ENCODE measurements at places on chromosomes 5 and 9.

GRCh38 chr9:76025286-76025685, 134.8 kb downstream of the PCSK5 start:
- DNase-seq, result no peak

GRCh38 chr5:139960723-139961383, 82.2 kb downstream of the NRG2 start:
- no peak for DNase-seq

DNA sequence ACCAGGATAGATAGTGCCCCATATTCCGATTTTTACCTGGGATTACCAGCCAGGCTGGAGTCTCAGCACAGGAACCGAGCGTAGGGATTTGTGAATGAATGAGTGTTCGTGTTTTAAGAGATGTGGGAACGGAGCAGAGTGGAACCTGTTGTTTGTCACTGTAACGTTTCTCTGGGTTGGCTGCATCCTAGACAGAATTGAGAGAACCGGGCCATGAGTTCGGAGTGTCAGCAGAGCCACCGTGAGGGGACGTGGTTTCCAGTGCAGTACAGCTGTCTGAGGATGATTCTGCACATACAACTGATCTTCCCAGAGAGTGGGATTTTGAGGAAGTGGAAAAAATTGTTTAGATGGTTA, 1.2 kb downstream of the PDE8B start:
- no peak for DNase-seq

DNA sequence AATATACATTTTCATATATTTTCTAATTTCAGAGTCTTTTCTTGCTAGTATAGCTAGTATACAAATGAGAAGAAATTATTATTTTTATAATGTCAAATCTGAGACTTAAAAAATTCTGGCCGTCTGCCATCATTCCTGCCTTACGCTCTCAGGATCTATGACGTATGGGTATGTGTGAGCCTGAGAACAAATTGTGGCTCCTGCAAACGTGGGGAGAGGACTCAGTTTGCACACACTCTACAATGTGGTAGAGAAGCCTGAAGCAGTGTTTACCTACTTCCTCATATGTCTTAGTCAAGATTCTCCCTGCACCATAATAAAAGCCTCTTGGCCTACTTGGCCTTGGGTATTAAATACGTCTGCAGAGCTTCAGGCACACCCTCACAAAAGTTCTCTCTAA, 825.4 kb downstream of the SEMA5A start:
- no peak for DNase-seq

DNA sequence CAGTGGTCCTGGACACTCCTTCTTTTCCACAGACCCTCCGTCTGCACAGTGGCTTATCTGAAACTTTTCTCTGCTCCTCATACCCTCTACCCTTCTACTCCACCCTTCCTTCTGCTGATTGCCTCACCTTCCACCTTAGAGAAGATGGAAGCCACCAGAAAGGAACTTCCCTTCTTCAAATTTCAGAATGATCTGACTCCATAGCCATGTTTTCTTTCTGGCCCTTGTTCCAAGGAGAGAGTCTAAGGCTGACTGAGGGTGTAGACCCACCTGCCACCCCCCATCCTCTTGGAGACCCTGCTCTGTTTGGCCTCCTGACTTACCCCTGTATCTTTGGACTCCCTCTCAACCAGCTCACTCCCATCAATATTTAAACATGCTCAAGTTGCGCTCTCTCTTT, 7.4 kb downstream of the SNX30 start:
- no peak for DNase-seq

DNA sequence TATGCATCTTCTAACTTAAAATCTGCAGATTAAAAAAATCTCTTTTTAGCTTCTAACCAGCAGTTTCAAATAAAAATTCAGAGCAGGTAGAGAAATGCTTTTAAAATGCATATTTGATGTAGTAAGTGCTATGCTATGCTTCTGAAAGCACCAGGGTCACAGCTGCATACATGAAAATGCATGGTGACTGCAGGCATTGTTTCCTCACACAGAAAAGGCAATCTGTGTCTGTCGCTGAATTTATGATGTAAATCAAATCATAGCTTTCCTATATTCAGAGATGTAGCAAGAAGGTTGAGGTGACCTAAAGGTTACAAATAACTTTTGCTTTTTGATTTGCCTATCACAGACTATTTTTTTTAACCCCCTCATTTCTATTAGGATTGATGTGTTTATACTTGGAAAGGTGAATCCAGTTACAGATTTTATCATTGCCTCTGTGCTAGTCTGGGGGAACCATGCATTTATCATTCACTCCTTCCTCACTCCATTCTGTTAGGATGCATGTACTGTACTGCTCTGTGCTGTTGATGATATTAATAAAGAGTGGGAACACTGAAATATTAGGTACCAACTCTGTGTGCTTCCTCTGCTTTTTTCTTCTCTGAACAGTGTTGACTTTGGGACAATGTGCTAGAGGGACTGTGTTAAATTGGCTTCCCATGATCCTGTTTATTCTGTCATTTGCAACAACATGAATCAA, 65.6 kb downstream of the FOCAD start:
- DNase-seq, result no peak

DNA sequence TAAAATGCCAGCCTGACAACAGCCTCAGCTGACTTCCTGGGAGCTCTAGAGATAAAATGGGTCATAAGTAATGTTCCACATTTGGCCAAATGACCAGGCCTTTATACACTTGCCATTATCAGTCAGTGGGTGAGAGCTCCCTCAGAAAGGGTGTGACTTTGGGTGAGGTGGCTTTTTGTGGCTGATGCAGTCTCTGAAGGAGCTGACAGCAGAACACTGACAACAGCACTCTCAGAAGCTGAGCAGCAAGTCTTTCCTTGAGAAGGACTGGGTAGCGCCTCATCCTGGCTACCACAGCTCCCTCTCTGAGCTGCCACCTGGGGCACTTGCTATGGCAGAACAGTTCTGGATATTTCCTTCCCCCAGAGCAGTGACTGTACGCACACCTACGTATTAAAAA, 22.0 kb upstream of the GNAQ start:
- no peak for DNase-seq

DNA sequence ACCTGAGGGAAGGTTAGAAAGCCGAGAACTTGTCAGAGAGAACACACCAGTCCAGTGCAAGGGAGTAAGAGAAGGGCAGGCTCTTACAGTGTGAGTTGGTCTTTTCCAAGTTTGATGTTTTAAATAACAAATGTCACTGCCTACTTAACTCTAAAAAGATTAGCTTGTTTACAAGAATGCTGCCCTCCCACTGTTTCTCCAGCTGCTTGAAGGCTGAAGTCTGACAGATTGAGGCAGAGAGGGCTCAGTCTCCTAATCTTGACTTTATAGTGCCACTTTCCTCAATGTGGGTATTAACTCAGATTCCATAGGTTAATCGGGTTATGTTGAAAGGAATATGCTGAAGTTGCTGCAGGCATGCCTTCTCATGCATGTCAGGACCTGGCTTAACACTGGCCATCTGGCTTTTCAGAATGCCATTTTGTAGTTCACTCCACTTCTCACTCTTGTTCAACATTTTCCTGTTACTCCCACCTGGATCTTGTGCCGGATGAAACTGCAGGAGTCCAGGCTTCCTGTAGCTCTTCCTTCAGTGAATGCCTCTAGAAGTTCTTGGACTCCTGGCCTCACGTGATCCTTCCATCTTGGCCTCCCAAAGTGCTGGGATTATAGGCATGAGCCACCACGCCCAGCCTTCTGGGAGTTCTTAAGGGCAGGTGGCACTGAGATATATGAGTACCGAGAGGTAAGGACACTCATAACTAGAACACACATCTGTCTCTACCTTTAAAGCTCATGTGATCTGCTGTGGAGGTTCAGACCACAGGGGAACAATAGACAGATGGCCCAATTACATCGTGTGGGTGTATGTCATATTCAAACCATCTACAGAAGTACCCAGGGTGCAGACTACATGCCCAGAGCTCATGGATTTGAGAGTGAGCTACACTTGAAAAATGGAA, 249.7 kb downstream of the ARHGAP26 start:
- DNase-seq, result no peak

GRCh38 chr5:175107865-175108264, 336.1 kb downstream of the DRD1 start:
- no peak for DNase-seq

DNA sequence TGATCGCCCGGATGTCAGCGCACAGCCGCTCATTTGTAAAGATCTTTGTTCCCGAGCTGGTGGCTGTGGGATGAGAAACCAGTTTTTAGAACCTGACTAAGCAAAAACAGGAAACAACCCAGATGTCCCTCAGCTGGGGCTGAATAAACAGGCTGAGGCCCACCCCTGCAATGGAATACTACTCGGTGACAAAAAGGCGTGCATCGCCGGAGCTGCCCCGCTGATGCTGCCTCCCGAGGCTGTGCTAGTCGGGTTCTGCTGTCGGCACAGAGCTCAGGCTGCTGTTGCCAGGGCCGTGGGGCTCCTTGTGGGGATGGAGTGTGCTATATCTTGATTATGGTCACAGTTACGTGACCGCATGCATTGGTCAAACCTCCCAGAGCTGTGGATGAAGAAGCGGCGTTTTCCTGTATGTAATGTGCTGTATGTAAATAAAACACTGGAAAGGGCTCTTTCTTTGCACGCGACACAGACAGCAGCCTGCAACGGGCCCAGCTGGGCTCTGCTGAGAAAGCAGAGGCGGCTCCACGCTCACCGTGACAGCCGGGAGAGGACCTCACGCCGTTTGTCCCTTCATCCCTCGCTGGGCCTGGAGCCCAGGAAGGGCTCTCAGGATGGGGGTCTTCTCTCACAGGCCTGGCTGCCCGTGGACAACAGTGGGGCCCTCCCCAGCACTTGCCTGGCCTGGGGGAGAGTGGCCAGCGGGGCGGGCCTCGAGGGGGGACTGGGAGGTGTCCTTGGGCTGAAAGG, 51.5 kb upstream of the RNU6ATAC start:
- no peak for DNase-seq

- DNase-seq, result peak; percentile 58
Observed at GRCh38 chr5:35777358-35778087, 79.2 kb upstream of the IL7R start.

DNA sequence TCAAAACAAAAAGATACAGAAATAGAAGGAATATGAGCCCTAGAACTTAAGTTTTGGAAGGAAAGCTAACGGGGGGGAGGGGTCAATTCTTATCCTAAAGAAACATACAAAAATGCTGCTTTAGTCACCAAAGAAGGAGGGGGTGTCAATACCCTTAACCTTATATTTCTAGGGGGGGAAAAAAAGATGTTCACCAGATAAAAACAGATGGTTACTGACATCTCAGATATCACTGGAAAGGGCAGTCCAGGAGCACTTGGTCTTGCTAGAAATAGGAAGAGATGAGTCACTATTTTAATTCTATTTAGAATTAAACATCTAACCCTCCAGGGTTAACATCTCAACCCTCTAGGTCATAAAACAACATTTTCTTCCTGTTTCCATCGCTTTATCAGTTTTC, 1.7 kb downstream of the DIAPH1 start:
- no peak for DNase-seq

GRCh38 chr5:39755986-39756385, 331.2 kb upstream of the DAB2 start:
- DNase-seq, result peak; percentile 17

- no peak for DNase-seq
Observed at GRCh38 chr5:78157001-78157400, 137.5 kb downstream of the AP3B1 start.

DNA sequence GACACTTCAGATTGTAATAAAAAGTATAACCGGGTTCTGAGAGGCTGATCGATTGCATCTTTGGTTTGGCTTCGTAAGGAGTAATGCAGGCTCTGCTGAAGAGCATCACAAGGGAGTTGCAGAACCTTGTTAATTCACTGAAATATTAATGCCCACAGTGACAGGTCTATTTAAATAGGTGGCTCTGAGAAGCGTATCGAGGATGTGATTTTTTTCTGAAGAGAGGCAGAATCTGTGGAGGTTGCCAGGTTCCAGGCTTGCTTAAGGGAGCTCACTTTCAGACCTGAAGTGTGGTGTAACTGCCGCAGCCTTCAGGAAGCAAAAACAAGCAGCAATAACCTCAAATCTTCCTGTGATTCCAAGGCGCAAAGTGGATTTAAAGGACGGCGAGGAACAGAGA, 80.3 kb downstream of the ANKRD33B start:
- peak; percentile 34 for DNase-seq

- no peak for DNase-seq
Observed at GRCh38 chr5:27482663-27483062, 444.3 kb upstream of the CDH9 start.

DNA sequence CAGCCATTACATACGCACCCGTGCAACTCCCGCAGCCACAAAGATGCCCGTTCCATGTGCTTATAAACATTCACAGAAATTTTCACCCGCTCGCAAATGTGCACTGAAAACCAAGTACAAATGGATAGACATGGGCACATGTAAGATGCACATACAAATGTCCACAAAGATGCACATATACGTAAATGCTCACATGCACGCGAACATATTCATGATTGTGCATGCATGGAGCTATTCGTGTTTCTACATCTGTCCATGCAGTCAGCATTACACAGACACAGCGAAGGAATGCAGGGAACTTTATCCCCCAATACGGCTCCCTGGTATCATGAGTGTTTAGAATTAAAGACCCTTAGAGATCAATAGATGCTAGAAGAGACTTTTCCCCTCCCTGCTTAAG, 58.4 kb downstream of the C9orf50 start:
- no peak for DNase-seq

DNA sequence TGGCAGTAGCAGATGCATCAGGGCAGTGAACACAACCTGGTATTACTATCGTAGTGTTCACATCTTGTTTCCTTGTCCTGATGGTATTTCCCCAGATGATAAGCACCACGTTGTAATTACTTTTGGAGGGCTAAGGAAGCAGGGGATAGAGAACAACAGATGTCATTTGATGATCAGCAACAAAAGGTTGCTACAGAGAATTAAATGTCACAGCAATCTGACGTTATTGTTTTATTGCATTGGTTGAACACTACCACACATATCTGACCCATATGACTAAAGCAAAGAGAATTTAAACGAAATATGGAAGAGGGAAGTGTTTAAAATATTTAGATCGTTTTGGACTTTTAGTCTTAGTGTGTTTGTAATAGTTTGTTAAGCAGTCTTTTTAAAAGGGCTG, 408.3 kb downstream of the SH3GL2 start:
- no peak for DNase-seq

DNA sequence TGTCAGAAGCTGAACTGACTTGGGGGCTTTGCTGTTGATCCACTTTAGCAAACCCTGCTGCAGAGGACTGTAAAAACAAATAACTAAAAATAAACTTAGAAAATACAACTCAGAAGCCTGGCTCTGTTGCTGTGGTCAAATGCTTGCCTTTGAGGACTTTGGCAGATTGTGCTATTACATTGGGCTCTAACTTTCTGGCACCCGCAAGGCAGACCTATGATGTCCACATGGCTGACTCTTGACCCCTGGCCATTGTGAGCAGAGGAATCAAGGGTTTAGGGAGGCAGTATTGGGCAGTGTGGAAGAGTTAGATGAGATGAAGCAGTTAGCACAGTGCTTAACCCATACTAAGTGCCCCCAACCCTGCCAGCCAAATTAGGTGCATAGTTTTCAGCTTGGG, 34.0 kb downstream of the OTULIN start:
- no peak for DNase-seq
